Activated T-cell treated with anti-CD3 and anti-CD28 coated beads, Interleukin-2, amount 50 U/mL, for 72 hours (primary cell): ENCODE measurements at places on chromosomes 3 and 15. TPM values are rescaled to one million over a fixed set of nuclear protein-coding genes. Genes with fewer than 3 reads are reported as not detected.

DNA sequence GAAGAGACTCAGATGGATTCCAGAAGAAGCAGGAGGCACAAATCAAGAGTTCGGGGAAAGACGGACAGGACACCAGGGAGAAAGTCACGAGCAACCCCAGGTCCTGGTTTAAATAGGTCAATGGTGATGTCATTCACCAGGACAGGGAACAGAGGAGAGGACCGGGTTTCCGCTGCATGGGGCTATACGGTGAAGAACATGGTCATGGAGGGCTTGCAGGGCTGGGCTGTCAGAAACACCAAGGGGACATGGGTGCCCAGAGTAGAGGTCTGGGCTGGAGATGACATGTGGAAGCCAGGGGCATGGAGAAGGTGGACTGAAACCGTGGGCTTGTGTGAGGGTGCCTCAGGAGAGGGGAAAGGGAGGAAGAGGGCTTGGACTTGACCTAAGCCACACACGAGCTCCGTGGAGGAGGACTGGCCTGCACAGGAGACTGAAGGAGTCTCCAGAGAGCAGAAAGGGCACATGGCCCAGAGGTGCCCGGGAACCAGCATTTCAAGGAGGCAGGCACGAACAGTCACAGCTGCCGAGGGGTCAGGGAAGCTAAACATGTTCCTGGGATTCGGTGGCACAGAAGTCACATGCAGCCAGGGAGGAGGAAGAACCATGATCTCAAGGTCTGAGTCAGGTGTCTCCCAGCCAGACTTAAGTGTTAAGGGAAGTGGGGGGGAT is 54.2 kb upstream of the RPL32 start:
- DNase-seq, result no peak

GRCh38 chr3:197692641-197693040 is 44.1 kb downstream of the RUBCN start:
- no peak for DNase-seq

- DNase-seq, result no peak
These were observed 17.0 kb downstream of the TM4SF18 start for GRCh38 chr3:149316437-149316836.

- DNase-seq, result no peak
These were observed 9.7 kb upstream of the ARHGEF26 start for GRCh38 chr3:154111365-154111935.

Gene A4GNT
- not detected for total RNA-seq
